GF-D8 (cell line): ENCODE measurements at places on chromosomes 2 and 18.

GRCh38 chr2:25297738-25298137 is 44.0 kb downstream of the DNMT3A start:
- DNase-seq, result no peak

DNA sequence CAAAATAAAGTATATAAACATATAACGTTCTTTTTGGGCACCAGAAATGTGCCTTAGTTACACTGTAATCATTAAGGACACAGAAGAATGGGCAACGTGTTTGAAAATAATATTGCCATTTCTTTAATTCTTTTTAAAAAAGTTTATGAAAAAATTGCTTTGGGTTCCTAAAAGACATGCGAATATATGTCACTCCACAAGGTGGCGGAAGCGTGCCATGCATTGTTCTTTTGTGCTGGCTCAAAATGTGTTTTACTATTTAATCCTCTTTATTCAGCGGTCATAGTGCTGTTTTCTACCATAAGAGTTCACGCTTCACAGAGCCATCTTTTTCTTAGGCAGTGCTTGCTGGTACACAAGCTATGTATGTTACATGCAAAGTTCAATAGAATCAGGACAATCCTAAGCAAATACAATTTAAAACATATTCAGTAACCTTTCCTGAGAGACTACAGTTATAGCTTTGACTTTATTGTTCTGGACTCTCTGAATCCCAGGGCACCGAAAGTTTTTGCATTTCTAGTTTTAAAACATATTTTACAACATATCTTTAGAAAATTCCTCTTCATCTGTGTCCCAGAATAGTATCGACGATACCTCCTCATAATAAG is 147.8 kb upstream of the ERBB4 start:
- no peak for DNase-seq

DNA sequence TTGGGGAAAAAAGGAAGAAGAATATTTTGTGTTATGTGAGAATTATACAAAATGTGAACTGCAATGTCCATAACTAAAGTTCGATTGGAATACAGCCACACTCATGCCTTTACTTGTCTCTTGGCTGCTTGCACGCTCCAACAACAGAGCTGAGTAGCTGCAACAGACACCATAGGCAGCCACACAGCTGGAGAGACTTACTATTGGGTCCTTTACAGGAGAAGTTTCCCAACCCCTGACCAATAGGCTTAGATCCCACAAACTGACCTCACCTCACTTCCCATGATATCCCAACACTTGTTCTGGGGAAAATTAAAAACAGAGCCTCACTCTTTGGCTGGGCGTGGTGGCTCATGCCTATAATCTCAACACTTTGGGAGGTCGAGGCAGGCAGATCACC is 213.8 kb downstream of the SH3BP4 start:
- no peak for DNase-seq

- peak; percentile 15 for DNase-seq
Measured at GRCh38 chr2:70199320-70199864, 8.6 kb upstream of the C2orf42 start.

DNA sequence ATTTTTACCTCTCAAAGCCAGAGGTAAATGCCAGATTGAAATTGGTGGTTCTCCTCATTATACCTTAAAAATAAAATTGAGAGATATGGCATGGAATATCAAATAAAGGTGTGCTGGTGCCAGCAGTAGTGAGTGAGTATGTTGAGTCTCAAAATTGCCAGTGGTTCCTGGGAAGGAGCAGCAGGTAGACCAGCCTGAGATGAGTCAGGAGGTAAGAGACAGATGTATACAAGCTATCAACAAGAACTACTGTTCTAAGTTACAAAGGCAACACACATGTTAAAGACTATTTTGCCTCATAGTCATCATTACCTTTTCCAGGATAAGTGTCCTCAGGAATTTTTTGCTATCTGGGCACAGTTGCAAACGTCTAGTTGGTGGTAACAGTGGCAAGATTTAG is 1.3 kb upstream of the UPP2 start:
- no peak for DNase-seq

DNA sequence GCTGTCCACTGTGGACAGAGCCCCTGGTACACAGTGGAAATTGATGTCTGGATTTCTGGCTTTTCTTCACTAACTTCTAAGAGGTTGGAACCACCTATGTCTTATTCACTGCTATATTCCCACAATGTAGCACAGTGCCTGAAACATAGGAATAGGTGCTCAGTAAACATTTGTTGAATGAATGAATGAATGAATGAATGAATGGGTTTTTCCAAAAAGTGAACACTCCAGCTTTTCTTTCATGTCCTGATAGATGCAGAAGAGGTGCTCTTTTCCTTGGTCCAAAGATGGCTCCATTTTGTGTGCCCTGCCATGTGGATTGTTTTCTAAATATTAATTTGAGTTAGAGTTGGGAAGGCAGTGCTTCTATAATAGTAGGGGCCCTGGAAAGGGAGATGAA is 124.1 kb downstream of the SP3 start:
- no peak for DNase-seq

- DNase-seq, result no peak
Measured at GRCh38 chr2:236180831-236181453, 12.8 kb upstream of the GBX2 start.

- DNase-seq, result peak; percentile 86
Measured at GRCh38 chr2:10331027-10331701, 28.5 kb downstream of the HPCAL1 start.

DNA sequence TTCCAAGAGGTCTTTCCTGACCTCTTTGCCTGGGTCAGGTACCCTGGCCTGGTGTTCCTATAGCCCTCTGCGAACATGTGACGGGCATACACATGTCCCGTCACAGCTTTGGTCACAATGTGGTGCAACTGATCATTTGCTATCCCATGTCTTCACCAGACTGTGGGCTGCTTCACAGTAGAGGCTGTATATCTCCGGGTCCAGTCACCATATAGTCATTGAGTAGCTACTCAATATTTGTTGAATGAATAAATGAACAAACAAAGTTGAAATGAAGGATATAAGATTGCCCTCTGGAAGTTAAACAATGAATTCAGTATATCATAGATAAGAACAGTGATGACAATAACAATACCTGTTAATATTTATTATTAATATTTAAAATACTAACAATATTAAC is 16.8 kb downstream of the AOX1 start:
- DNase-seq, result no peak

DNA sequence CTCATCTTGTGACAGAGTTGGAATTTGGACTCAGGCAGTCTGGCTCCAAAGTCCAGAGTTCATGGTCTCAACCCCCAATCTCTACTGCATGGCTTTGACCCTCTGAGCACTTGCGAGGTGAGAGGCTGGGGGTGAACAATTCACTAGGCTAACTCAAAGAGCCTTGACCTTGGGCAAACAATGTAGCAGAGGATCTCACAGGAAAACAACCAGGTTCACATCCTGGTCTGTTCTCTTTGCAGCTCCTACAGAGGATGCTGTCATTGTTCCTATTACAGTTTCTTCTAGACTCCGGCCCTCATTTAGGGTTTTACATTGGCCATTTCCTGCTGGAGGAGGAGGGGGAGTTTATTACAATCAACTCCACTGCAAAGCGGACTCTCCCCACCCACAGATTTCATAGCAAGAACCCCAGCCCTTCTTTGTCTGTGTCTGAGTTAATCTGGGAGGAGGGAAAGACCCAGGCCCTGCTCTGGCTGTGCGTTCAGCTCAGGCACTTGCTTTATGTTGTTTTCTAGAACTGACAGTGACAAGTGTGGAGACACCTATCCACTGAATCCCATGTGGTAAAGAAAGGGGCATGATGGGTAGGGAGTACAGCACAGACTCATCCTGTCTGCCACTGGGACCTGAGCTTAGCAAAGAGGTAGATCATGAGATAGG is 101.6 kb downstream of the LBH start:
- DNase-seq, result no peak

DNA sequence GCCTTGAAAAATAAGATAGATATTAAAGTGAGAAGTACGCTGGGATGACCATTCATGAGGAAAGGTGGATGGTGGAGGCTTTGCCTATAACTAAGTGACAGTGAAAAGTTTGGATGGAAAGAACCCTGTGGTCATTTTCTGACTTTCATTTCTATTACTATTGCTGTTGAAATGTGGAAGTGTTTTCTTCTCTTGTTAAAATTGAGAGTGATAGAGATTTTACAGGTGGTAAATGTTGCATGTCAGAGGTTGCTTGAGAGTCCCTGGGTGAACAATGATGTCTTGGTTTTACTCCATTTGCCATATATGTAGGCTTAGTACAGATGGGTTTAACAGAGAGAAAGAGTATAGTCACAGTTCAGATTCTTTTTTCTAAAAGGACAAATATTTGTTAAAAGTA is 18.4 kb downstream of the NCOA1 start:
- no peak for DNase-seq

DNA sequence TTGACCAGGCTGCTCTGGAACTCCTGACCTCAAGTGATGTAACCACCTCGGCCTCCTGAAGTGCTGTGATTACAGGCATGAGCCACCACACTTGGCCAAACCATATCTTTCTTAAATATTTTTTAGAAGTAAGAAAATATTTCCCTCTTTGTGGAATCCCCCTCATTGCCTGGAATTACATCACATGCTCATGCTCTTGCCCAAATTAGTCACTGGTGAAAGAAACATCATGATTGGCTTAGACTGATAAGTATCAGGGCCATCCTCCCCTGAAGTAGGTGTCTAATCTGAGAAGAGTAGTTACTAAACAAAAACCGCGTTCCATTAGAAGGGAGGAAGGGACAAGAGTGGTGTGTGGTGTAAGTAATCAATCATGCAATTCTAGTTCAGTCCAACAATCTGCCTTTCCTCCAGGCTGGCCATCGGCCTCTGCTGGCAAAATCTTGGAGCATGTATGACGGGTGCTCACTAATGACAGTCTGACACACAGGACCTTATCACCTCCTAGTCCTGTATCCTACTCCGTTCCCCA is 52.3 kb upstream of the SCG2 start:
- no peak for DNase-seq

- no peak for DNase-seq
Measured at GRCh38 chr2:190791976-190792575, 88.5 kb upstream of the GLS start.

DNA sequence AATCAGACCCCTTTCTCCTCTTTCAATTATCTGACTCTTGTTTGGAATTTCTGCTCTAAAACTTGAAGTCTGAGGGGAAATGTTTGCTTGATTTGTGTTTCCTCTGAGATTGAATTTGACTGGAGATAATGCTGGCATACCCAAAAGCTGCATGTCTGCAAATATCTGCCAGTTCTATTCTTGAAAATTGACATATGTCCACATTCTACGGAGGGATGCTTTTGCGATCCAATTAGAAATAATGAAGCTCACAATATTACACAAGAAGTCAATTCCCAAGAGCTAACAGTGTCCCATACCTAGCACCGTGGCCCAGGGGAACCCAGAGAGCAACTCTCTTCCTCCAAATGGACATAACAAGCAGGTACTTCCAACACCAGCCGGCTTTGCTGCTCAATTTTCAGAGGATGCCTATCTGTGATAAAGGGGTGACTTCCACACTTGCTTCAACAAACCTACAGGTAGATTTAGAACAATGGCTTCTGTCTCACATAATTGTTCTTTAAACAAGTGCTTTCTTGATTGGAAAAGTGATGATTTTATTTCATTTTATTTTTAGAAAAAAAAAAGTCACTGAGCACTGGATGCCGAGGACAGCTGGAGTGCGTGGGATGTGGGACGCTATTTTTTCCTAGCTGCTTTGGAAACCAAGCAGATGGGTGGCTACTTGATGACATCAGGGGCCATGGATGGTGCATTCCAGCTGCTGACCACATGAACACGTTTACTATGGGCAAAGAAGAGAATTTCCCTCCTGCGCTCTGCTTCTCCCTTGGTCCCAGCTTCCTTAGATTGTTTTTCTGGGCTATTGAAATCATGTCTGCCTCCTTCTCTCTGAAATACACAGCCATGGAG is 488.9 kb downstream of the RNF144A start:
- no peak for DNase-seq

DNA sequence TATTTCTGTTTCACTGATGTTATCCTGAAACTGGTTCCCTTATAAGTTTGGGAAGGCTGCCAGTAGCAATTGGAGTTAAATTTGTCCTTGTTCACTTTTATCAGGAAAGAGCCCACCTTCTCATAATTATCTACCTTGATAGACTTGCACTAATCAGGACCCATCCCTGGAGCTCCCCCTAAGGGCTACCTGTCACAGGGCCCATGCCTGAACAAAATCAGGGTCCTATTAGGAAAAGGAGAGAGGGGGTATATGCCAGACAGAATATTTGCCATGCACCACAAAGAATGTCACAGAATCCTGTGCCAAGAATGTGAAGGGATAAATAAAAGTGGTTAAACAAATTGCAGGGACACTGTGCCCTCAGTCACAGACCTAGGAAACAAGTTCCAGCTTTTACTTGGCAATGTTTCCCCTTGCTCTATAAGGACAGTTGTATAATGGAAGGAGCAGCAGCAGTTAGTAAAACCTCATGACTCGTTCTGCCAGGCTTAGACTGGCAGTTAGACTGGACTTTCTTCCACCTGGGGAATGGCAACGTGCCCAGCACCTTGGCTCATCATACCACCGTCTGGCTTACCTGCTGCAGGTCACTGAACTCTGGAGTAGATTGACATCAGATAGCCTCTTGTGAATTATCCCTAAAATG is 32.3 kb upstream of the VWC2L start:
- DNase-seq, result no peak

GRCh38 chr2:26850000-26850431 is 2.1 kb downstream of the DPYSL5 start:
- DNase-seq, result no peak

- DNase-seq, result no peak
Measured at GRCh38 chr2:148914463-148914862, 39.4 kb downstream of the KIF5C start.

GRCh38 chr2:176832086-176832485 is 380.5 kb upstream of the HNRNPA3 start:
- no peak for DNase-seq

DNA sequence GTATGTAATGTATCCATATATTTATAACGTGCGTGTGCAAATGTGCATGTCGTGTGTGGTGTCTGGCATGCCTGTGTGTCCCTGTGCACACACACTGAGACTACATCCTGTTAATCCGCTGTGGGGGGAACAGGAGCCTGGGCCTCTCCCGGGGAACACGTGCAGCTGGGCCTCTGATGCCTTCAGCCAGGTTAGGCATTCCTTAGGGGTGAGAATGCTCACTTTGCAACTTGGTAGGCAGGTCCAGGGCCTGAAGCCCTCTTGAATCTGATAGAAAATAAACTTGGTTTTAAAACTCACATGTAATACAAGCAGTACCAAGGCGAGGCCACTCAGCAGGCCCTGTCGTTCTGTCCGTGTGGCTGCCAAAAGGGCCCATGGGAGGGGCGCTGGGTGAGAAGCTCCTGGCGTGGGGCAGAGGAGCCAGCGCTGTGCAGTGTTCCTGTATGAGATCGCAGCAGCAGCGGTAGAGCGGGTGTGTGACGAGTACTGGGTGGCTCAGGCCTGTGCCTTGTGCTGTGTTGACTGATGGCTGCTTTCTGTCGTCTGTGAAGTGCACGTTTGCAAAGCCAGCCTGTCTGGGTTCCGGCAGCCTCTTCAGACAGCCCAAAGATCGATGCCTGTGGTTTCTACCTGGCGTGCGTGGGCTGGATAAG is 16.2 kb downstream of the SALL3 start:
- DNase-seq, result no peak

- no peak for DNase-seq
Measured at GRCh38 chr18:74376523-74376922, 60.9 kb downstream of the C18orf63 start.

- DNase-seq, result peak; percentile 56
Measured at GRCh38 chr2:240986787-240987411, 11.5 kb upstream of the SNED1 start.

- no peak for DNase-seq
Measured at GRCh38 chr2:19119326-19120001, 239.0 kb downstream of the OSR1 start.
